ENCODE measurements at places on chromosomes 2 and 18.

GRCh38 chr2:1614564-1614963, 129.8 kb downstream of the PXDN start:
- DNase-seq: no peak

- DNase-seq: no peak
These were observed 74.9 kb upstream of the CELF4 start for GRCh38 chr18:37640504-37640903.

DNA sequence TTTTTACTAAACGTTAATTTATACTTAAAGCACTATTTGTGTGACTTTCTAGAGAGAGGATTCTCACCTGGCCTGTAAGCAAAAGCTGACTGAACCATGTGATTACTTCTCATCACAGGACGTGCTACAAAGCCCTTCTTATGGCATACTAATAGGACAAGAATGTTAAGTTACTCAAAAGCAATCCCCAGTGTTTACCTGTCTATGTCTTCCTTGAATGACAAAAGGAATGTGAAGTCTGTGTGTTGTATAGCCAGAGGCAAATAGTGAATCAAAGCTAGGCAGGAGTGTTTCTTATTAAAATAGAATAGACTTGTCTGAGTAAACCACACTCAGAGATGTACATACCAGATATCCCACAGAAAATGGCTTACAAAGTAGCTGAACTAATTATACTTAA, 1465.5 kb downstream of the SUCLG1 start:
- no peak for DNase-seq

- no peak for DNase-seq
These were observed 36.2 kb downstream of the SNED1 start for GRCh38 chr2:241034490-241035141.

GRCh38 chr2:203774760-203775159, 68.3 kb downstream of the CD28 start:
- DNase-seq: no peak

- DNase-seq: no peak
These were observed 21.4 kb downstream of the AP1S3 start for GRCh38 chr2:223815884-223816570.

DNA sequence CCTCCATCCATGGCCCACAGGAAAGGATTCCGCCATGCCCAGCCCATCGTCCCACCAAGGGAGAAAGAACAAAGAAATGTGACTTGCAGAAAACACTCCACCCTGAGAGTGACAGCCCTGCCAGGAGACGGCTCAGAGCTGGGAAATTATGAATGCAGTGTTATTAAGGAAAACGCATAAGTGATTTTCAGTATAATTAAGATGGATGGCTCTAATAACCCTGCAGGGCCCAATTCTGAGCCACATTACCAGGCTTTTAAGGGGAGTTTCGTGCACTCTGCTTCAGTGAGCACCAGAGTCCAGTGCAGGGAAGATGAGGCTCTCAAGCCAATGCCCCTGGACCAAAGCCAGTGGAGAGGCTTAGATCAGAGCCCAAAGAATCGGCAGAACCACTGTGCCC, 10.6 kb upstream of the TEX51 start:
- DNase-seq: no peak

DNA sequence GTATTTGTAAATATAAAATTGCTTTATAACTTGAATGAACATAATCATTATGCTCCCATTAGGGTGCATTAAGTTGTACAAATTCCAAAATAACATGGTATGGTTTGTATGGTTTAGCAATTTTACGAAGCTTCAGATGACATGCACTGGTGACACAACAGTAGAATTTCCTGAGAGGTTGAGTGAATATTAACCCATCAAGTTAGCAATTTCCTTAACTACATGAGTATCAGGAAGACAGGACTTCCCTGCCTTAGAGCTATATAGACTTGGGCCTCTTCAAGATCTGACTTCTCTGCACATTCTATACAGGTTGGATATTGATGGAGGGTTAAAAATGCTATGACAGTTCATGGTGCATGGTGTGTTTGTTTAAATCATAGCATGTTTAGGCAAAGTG, 60.2 kb downstream of the ZC3H6 start:
- no peak for DNase-seq

DNA sequence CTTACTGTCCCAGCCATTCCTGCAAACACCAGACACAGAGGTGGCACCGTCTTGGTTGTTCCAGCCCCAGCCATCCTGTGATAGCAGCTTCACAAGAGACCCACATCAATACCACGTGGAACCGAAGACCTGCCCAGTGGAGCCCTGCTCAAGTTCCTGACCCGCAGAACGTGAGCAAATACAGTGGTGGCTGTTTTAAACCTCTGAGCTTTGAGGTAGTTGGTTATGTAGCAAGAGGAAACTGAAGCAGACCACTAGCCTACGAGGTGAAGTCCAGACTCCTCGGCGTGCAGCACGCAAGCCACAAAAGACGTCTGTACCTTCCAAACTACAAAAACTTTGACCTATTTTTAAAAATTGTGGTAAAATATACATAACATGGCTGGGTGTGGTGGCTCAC, 96.1 kb upstream of the ODC1 start:
- no peak for DNase-seq

DNA sequence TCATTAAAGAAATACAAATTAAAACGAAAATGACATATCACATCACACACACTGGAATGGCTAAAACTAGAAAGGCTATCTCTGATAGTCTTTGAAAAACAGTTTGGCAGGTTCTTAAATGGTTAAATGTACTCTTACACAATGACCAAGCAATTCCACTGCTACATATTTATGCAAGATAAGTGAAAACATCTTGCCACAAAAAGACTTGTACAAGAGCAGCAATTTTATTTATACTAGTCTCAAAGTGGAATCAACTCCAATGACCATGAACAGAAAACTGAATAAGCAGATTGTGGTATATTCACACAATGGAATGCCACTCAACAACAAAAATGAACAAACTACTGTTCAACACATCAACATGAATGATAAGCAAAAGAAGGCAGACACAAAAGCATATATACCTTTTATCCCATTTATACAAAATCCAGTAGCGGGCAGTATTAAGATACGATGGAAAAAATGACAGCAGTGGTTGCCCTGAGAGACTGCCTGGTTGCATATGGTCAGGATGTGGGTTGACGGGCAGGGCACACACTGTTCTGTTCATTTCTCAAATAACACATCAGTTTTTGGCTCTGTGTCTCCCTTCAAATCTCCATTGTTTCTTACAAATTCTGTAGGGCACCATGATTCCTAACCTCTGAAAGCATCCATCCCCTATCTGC, 25.4 kb downstream of the SP100 start:
- no peak for DNase-seq

- DNase-seq: no peak
These were observed 108.8 kb downstream of the RBMS1 start for GRCh38 chr2:160384791-160385190.

GRCh38 chr2:143564419-143564818, 435.2 kb downstream of the ARHGAP15 start:
- no peak for DNase-seq

DNA sequence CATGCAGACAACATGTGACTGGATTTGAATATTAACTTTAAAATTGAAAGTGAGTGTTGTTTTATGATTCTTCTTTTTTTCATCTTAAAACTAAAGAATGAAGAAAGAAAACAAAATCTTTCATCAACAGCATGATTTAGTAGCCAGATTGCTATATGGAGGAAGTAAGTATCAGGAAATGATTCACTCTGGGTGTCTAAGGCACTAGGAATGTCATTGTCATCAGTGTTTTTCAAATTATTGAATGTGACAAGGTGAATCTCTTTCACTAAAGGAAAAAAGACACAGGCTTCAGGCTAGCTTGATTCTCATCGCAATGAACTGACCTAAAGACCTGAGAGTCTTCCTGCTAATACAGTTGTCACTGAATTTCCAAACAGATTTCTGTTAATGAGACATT, 430.1 kb downstream of the FBXO15 start:
- DNase-seq: no peak

DNA sequence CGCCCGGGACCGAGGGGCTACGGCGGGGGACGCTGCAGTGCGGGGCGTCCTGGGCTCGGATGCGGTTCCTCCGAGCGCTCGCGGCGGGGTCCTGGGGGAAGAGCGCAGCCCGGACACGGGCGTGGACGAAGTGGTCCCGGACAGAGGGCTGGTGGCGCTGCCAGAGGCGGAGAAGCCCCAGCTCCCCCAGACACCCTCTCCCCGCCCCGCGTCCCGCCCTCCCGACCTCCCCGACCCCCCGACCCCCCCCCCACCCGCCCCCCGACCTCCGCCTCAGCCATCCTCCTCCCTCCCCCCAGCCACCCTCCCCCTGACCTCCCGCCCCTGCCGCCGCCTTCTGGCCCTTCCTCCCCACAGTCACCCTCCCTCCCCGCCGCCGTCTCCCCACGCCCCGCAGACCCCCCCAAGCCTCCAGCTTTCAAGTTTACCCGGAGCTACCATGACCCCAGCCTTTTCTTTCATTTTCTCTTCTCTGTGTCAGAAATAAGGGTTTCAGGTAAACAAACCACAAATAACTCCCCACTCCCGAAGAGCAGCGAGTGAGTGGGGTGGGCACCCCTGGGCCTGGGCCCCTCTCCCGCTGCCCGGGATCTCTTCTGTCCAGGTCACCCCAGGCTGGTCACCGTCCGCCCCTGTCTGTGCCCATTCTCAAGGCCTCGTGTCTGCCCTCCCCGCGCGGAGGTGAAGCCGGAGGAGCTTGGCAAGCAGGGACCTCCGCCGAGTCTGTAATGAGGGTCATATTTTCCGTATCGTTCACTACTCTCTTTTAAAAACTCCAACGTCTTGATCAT, 5.1 kb downstream of the NFATC1 start:
- DNase-seq: no peak

DNA sequence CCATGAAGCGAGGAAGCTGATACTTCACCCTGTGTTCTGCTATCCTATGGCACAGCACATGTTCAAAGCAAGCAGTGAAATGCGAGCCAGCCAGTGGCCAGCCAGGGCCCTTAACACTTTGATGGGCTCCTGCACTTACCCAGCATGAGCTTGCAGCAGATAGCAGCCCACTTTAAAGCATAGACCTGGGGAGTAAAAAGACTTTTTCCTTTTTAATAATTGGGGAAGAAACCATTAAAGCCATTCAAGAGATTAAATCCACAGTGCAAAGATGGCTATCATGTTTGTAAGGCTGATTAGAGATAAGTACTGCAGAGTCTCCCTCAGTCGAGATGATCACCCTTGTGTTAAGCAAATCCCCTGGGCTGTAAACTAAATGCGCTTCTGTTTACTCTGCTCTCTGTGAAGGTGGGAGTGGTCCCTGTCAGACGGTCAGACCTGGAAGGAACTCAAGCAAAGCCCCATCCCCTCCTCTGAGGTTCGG, 15.7 kb downstream of the CCBE1 start:
- no peak for DNase-seq

DNA sequence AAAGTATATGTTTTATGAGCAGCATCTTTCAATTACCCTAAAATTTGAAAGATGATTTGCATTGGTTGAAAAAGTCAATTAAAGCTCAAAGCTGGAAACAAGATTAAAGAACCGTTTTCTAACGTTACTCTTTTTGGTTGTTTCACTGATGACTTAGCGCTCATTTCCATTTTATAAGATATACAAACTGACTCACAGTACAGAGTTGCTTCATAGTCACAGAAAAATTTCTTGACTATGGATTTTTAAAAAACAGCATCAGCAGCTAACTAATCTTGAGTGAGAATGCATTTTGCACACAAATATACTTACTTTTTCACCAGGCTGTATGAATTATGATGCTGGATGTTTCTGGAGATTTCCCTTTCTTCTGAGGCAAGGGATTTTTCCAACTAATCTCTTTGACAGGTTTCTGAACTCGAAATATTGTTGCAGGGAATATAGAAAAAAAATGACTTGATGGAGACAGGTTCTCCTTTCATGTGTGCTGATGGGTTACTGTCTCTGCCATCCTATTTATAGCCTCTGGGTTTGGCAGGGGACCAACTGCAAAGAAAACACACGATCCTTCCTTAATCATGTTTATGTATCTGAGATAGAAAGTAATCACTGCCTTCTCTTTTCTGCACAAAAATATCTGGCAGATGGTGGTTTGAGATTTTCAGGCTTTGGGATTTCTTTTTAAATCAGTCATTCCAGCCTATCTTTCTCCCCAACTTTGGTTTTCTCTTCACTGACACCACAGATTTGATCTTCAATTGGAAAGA, 129.4 kb upstream of the DAPL1 start:
- no peak for DNase-seq

Data from substantia nigra (tissue), 51 donors.